HFF-Myc (cell line): ENCODE measurements at places on chromosomes 2 and 18.

DNA sequence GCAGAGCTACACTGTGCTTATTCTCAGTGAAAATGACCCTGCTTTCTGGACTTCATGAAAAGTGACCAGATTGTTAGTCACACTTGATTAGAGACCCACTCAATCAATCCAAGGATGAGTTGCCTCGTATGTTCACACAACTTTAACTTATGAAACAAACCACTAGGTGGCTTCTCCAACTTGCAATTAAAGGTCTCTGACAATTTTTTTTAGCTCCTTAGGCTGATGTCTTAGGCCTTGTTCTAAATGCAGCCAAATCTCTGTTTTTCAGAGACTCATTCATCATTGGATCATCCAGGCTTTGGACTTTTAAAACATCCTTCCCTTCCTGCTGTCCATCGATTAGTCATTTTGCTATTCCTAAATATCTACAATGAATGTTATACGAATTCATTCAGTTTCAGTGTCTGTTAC lies 63.4 kb downstream of the MREG start:
- DNase-seq, result peak; percentile 40

DNA sequence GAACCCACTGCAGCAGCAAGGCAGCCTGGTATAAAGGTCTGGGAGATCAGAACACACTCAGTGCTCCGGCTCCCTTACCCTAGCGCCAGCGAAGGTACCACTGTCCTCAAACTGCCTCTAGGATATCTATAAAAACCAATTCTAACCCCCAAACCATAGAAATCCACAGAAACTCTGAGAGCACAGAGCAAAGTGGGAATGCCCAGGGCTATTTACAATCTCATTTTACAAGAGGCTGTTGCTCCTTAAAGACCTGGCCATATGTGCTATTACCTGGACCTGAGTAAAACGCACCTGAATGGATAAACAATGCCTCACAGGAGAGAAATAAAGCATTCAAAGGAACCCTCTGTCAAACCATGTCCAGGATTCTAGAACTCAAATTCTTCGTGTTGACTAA lies 4.3 kb downstream of the STK39 start:
- DNase-seq, result no peak

GRCh38 chr2:191941376-191941929 lies 94.6 kb upstream of the CAVIN2 start:
- no peak for DNase-seq

- no peak for DNase-seq
These were observed 159.9 kb upstream of the MMADHC start for GRCh38 chr2:149747456-149747855.

DNA sequence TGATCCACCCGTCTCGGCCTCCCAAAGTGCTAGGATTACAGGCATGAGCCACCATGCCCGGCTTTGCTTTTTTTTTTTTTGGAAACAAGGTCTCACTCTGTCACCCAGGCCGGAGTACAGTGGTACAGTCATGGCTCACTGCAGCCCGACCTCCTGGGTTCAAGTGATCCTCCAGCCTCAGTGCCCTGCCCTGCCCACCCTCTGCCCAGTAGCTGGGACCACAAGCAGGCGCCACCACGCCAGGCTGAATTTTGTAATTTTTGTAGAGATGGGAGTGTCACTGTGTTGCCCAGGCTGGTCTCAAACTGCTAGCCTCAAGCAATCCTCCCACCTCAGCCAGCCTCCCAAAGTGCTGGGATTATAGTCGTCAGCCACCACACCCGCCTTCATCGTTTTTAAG lies 11.6 kb upstream of the PSD4 start:
- no peak for DNase-seq

DNA sequence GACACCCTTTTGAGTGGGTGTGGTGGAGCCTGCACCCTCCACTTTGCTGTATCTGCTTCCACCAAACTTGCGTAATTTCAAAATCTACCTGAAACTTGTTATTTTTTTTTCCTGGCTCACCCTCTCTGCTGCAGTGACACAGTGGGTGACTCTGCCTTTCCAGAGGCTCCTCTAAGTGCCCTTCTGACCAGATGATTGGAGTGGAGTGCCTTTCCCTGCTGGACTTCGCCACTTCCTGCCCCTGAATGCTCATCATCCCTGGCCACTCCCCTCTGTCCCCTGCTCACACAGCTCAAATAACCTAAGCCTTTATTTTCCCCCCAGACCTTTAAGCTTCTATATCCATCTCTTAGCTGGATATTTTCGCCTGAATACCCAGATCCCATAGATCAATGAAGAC lies 777.5 kb upstream of the ID2 start:
- DNase-seq, result no peak

DNA sequence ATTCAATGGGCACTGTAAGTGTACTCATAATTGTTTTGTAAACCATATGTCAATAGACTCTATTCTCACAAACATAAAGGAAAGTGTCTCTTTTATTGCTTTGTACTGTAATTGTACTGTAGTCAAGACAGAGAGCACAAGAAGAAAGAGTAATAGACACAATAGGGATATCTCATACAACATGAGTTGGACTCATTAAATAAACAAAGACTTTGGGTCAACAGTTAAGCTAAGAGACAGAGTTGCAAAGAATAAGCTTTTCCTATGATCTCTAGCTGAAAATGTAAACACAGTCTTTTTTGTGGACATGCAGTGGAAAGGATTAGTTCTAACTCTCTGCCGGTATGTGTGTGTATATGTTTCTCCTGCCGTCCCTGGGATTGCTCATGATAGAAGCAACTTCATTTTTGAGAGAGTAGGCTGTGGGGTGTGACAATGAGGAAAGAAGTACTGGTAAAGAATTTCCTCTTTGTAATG lies 13.9 kb upstream of the KYNU start:
- DNase-seq, result no peak

- no peak for DNase-seq
These were observed 1.5 kb downstream of the GAD1 start for GRCh38 chr2:170818036-170818751.

DNA sequence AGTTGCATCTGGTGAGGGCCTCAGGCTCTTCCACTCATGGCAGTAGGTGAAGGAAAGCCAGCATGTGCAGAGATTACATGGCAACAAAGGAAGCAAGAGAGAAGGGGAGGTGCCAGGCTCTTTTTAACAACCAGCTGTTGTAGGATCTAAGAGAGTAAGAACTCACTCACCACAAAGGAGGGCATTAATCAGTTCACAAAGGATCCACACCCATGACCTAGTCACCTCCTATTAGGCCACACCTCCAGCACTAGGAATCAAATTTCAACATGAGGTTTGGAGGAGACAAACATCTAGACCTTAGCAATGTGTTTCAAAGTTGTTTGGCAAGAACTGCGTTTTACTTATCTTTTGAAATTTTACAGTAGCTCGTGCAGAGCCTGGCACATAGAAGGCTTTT lies 20.5 kb upstream of the REG3A start:
- DNase-seq, result no peak

- DNase-seq, result no peak
These were observed 78.2 kb downstream of the FBXO15 start for GRCh38 chr18:74069178-74070050.

DNA sequence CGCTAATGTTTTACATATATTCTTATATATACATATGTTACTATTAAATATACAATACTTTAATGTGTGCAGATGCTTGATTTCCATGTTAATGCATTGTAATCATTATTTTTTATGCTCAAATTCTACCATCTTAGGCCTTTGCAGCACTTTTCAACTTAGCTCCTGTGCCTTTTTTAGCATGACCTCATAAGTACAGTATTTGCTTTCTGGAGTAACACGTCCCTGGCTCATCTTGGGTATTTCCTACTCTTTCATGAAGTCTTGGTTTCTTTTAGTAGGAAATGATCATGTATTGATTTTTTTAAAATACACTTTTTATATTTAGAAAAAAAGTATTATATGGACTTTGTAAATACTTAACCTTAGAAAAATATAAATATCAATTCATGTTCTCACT lies 36.5 kb downstream of the CAB39 start:
- DNase-seq, result no peak

- DNase-seq, result no peak
These were observed 654.2 kb upstream of the PKDCC start for GRCh38 chr2:41393621-41394020.
